ENCODE measurements at places on chromosomes 12 and 14.

- DNase-seq, result no peak
Measured at GRCh38 chr14:102966681-102967505, 44.4 kb downstream of the AMN start.

GRCh38 chr12:72472350-72472749, 200.2 kb downstream of the TRHDE start:
- no peak for DNase-seq

DNA sequence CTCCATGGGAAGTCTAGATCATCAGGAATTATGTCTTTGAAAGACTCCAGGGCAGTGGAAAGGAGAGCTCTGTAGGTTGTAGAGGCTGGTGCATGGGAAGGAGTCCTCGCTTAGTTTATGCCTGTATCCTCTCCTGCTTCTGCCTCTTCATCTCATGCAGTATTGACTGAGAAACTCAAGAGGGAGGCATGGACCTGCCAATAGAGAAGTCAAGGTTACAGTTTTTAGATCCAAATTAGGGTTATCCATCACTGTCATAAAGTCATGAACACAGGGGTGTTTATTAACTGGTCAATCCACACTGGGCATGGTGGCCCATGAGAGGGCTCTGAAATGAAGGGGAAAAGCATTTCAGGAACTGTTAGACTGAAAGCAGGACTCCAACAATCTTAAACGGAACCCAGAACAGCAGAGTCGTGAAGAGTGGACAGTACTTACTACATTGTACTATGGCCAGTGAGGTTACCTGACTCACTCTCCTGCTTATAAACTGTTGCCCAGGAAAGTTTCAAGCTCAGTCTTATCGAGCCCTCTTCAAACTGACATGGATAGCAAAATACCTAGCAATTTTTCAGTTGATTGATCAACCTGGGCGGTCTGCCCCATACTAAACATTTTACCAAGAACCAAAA, 30.1 kb upstream of the DHRS7 start:
- peak; percentile 31 for DNase-seq

- peak; percentile 65 for DNase-seq
Measured at GRCh38 chr12:52052468-52053186, 1.4 kb downstream of the NR4A1 start.

DNA sequence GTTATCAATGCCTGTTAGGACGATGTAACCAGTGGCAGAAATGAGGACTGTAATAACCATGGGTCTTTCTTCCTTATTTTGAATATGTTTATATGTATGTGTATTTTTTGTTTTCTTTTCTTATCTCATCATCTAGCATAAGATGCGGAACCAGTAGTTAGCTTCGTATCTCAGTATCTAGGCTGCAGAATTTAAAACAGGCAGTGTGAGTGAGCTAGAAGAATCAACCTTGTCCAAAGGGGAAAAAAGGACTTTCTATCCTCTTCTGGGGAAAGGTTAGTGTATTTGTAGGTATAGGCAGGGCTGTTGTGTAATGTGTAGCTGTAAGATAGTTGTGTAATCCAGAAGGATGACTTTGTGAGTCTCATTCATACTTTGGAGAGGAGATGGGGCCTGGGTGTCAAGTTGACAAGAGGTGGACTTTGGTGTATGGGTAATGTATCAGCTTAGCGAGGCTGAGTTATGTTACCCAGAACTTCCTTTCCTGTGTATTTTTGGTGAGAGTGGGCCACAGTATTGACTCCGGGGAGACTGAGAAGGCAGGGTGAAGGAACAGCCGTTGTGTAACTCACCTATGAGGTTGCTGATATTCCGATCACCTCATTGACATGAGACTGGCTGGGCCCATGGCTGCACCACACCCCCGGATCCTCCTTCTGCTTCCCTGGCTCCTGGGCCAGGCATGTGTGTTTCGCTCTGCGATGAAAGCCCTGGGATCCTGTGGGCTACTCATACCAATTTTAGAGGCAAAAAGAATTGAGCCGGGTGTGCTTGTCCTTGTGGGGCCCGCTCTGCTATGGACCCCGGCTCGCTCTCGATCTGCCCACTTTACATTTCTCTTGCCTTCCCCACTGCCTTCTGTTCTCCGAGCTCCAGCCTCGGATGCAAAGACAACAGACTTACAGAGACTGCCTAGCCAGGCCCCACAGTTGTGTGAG, 24.3 kb downstream of the DLK1 start:
- no peak for DNase-seq

DNA sequence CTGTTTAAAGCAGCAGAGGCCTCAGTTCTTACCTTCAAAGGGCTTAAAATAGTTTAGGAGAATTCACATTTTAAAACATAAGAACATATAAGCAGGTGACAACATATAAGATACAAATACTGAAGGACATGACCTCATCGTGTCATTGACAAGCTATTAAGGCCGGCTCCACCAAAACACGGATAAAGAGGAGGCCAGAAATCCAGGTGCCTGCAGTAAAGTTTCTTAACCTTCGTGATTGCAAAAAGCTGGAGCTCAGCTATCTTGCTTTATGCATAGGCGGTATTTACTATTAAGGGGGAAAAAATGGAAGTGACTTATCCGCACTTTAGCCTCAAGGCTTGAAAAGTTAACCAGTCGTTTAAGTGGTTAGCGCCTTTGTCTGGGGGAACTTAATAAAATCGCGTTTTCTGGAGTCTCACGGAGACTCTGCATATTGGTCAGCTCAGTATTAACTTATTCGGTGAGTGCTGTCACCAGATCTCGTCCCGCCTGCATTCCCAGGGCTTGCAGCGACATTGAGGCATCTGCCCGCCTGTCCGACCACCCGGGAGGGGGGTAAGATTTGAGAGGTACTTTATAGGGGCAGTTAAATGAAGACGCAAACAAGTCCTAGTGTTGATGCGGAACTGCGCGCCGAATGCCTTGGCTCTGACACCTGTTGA, 1.1 kb upstream of the SP1 start:
- DNase-seq, result no peak

GRCh38 chr12:39883411-39883810, 222.5 kb downstream of the SLC2A13 start:
- no peak for DNase-seq

- DNase-seq, result peak; percentile 85
Measured at GRCh38 chr14:54902521-54903420, at the start of gene GCH1. GCH1 (minus strand) TSS chr14:54902826; CDS start chr14:54902663, 163 bp downstream.

GRCh38 chr12:95412482-95413311, 61.3 kb upstream of the METAP2 start:
- no peak for DNase-seq

DNA sequence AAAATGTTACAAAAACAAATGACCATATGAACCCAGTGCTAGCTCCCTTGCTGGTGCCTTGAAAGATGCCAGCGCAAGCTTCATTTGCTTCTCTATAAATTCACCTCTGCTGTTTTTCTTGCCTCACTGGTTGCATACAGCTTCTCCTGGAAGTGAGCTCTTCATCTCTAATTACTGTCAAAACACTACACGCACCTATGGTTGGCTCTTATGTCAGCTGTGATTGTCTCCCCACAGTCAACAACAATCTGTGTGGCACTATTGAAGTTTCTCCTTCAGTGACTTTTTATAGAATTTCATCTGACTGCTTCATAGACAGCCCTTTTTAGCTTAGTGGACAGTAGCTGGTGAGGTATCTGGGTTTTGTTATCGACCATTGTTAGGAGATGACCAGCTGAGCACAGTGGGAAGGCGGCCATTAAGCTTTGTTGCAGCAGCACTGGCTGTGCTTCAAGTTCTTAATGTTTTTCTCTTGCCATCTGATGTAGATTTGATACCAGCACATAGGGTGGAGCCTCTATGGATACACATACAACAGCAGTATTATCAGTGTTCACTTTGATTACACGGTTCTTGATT, 131.8 kb downstream of the KITLG start:
- no peak for DNase-seq

DNA sequence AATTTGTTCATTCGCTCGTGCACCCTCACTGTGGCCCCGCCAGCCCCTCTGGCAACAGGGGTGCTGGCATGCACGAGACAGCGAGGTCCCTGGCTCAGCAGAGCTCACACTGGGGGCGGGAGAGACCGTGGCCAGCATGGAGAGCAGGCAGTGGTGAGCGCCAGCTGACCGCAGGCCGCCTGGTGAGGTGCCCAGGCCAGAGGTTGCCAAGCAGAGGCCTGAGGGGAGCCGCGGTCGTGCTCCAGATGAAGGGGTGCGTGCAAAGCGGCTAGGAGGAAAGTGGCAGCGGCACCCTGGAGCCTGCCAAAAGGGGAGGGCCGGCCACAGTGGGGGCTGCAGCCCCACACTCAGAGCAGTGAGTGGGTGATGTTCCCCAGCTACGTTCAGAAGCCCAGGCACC, 56.1 kb downstream of the CDC42BPB start:
- no peak for DNase-seq

DNA sequence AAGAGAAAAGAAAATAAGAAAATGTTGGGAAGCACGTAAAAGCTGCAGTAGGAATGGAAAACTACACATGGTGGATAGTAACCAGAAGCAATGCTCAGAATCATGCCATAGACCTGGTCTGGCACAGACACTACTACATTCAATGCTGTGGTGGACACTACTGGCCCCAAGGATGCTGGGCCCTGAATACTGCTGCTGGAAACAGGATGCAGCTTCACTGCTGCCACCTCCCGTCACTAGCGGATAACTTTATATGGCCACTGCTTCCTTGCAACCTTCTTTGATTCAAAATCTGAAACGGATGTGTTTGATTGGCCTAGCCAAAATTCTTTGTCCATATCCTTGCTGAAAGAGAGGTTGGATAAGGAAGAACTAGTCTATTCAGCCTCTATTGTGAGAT, 30.7 kb downstream of the ADCY6 start:
- no peak for DNase-seq

GRCh38 chr14:92933481-92933880, 10.5 kb downstream of the CHGA start:
- no peak for DNase-seq

DNA sequence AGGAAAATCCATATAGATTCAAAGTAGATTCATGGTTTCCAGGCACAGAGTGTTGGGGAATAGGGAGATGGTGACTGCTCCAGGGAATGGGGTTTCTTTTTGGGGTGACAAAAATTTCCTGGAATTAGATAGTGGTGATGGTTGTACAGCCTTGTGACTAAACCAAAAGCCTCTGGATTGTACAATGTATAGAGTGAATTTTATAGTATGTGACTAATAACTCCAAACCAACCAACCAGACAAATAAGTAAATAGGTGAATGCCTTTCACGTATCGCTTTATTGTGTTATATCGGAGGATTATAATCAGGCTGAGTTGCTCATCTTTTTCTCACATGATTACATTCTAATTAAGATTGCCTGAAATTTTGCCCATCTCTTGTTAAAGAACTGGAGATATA, 24.6 kb upstream of the PPFIBP1 start:
- no peak for DNase-seq

- DNase-seq, result no peak
Measured at GRCh38 chr12:96514328-96514727, 25.0 kb downstream of the CFAP54 start.

GRCh38 chr12:56955631-56956256, 1.7 kb downstream of the RDH16 start:
- DNase-seq, result no peak

GRCh38 chr14:27091973-27092372, 494.1 kb upstream of the NOVA1 start:
- no peak for DNase-seq

GRCh38 chr12:109760930-109761921, 47.6 kb downstream of the FAM222A start:
- no peak for DNase-seq

DNA sequence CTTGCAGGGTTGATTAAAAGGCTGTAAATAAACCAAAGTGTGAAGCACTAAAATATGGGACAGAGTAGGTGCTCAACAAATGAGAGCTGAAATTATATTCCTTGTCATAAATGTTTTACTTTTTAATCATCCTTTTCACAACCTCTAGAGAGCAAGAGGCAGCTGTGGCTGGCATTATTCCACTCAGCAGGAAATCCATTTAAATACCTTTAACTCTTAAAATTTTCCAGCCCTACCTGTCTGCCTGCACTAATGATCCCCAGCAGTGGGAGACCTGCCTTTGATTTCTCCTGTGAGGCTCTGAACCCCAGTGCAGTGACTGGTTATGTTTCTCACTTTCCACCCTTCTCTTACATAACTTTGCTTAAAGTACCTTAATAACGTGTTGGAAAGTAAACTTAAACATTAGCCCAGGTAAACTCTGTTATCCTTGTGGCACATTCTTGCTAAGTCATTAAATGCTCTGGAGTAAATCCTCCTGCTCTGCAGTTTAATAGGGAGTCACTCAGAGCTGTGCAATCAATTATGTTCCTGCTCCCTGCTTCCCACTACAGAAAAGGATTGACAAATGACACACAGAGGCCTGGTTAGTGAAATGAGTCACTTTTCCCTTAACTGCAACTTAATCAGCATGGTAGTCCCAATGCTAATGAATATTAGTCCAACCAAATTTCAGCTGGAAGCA, 755.7 kb upstream of the USP15 start:
- no peak for DNase-seq

DNA sequence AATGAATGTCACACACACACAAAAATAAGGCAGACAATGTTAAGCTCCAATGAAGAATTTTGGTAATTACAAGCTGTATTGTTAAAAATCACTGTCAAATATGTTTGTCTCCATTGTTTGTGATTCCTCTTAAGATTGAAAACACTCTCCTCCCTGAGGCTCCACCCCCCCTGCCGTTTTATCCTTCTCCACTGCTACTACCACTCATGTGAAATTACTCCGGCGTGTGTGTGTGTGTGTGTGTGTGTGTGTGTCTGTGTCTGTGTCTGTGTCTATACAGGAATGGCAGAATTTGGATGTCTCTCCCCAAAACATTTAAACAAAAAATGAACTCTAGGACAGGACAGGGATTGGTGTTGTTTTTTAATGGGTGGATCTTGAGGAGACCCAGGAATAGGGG, 365.1 kb upstream of the DIO2 start:
- DNase-seq, result no peak

DNA sequence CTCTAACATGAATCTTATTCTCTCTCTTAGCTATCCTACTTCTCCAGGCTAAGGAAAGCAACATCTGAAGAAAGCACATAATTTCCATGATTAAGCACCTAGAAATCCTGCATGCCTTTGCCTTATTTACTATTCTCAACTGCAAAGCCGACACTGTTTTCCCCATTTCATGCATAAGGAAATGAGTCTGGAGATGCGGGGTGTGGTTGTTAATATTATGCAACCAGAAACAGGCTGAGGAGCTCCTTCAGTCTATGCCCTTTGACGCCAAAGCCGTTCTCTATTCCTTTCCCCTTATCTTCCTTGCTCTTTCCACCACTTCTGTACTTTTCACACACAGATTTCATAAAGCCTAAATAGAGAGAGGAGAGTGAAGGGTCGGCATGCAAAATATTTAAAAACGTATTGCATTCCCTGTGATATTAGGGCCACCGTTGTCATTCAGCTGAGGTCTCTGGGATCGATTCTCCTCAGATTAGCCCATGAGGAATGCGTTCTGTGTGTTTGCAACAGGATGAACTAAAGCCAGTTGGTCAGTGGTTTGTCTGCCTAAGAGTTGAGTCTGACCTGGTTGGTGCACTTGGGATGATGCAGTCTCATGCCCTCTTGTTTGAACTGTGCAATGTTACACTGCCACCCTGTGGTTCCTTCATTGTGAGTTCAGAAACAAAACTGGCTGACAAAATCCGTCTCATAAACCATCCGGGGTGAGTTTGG, 53.1 kb upstream of the PLEKHG7 start:
- peak; percentile 70 for DNase-seq
